ENCODE measurements at places on chromosomes 1 and 21.
A peak's percentile ranks its signal among the peaks of the same experiment; 100 is the strongest.

DNA sequence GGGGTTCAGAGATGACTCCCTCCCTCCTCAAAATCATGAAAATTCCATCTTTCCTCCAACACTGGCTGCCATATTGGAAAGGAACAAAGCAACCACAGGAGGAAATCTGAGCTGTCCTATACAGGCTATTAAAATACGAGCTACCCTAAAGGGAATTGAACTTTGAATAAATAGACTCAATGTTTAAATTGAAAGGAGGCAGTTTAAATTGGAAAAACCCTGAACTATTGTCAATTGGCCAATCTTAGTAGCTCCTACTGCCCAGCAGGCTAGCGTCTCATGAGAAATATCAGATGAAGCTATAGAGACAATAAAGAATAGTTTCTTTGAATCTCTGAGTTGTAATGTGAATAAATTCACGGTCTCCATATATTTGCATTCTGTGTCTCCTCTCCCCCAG, 85.4 kb upstream of the KCNE2 start:
- DNase-seq = no peak

DNA sequence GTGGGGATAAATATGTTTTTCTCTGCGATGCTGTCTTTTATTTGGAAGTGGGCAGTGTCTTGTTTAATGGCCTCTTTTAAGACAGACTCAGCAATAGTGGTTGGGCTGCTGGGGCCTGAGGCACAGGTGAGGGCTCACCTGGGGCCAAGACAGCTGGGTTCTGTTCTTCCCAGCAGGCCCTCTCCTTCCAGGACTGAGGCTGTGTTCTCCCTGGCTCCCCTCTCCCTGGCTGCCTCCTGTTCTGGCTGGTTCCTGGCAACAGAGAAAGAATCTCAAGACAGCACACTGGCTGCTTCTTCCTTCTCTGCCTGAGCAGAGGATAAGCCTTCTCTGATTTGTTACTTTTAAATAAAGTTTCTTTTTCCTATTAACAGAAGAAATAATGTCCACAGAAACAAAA, 7.4 kb upstream of the GRHL3 start:
- DNase-seq = no peak

DNA sequence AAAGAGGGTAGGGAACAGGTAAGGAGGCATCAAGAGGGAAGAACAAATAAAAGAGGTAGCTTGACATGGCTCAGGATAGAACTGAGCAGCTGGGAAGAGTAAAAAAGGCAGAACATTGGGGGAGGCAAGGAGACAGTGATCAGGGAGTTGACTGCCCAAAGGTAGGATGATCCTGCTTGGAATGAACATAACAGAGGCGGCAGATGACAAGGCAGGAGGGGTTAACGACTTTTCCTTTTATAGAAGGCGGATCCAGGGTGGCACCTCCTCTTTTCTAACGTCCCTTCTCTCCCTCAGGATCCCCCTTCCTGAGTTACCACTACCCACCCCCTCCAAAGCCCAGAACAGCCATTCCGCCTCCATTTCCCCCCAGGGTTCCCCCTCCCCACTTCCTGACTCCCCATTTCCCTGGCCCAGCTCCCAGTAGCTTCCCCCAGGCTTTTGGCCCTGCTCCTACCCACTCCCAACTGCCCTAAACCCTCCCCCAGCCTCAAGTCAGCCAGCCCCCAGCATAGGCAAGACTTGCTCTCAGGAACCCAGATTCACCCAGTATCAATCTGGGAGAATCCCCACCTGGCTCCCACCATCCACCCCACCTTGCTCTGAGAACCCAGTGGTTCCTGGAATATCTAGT, 769 bp upstream of the ADAMTS4 start:
- no peak for DNase-seq

- DNase-seq = no peak
Measured at GRCh38 chr1:9849691-9850441, 26.1 kb upstream of the CLSTN1 start.

- no peak for DNase-seq
Measured at GRCh38 chr1:46278807-46279206, 24.6 kb downstream of the LRRC41 start.

DNA sequence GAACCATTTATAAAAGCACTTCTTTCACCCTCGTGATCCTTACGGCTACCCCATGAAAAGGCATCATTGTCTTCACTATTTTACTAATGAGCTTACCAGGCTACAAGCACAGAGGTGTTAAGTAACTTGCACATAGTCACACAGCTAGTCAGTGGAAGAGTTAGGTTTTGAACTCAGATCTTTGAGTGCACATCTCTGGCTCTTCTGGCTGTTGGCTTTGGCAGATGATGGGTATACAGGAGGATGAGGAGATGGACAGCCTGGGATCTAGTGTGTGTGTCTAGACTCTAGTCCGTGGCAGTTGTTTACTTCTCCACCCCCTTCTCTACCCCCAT, 11.6 kb downstream of the VANGL2 start:
- no peak for DNase-seq

DNA sequence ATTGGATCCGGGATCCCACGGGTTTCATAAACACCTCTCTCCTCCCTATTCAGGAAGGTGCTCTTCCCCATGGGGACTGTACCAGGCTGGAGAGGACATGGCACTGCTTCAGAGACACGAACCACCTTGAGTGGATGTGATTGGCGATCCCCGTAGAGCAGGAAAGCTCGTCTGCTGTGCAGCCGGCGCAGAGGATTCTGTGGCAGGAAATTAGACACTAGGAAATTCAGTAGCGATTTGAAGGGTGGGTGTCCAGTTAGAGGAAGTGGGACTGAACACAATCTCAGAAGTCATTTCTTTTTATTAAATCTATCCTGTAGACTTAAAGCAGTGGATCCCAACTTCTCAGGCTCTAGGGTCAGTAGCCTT, 767 bp downstream of the PDIK1L start:
- peak; percentile 26 for DNase-seq

GRCh38 chr1:172647110-172647564, 11.8 kb upstream of the FASLG start:
- DNase-seq = no peak

- DNase-seq = no peak
Measured at GRCh38 chr1:197343663-197344273, 75.7 kb downstream of the CRB1 start.

- no peak for DNase-seq
Measured at GRCh38 chr1:84871181-84871580, 21.8 kb downstream of the LPAR3 start.

DNA sequence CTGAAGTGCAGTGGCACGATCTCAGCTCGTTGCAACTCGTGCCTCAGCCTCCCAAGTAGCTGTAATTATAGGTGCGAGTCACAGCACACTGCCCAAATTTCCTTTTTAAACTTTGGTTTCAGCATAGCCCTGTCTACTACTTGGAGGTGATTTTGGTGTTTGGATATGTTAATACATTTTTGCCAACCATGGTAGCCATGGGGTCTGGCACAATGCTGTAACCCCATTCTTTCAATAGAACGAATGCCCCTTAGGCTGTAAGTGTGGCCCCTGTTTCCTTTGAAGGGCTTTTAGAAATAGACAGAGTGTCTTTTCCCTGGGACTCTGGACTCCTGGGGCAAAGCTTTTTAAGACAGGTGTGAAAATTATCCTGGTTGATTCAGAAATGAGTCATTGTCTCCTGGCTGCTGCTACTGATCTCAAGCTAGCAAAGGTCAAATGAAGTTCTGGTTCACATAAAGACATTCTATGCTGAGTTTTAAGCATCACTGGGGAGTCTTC, 141.1 kb upstream of the RUNX1 start:
- DNase-seq = no peak

DNA sequence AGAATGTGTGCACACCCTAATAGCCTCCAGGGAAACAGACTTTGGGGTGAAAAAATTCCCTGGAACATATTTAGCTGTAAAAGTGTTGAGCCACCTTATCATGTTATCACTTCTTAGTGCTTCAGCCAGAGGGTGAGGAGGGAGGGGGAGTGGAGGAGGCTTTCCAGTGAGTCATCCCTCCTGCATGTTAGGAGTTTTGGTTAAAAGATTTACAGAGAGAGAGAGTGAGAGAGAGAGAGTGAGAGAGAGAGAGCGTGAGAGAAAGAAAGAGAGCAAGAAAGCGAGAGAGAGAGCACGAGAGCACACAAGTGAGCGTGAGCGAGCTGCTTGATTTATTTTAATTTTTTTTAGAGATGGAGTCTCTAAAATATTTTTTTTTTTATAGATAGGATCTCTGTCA, 13.5 kb upstream of the CACNA1E start:
- DNase-seq = no peak

GRCh38 chr1:242239398-242239797, 240.5 kb upstream of the MAP1LC3C start:
- no peak for DNase-seq

DNA sequence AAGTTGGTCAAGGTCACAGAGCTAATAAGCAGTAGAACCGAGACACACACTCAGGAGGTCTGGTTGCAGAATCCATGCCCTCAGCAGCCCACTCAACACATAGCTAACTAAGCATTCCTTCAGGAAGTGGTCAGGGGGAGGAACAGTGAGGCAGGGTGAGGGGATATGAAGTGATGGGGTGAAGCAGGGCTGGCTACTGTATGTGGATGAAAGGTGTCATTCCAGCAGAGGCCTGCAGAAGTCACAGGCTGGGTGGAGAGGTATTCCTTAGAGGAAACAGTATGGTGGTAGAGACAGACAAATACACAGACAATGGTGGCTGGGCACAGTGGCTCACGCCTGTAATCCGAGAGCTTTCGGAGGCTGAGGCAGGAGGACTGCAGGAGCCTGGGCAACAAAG, 14.1 kb downstream of the TMCO4 start:
- DNase-seq = no peak
